Upper lobe of right lung (tissue), 1 donor: ENCODE measurements at places on chromosomes 5 and 9. TPM values are rescaled to one million over a fixed set of nuclear protein-coding genes. Genes with fewer than 3 reads are reported as not detected.
A peak's percentile ranks its signal among the peaks of the same experiment; 100 is the strongest.

GRCh38 chr5:157914151-157914788 is 55.3 kb upstream of the CLINT1 start:
- DNase-seq = no peak

- no peak for DNase-seq
Measured at GRCh38 chr5:13478831-13479465, 465.5 kb downstream of the DNAH5 start.

GRCh38 chr5:65024681-65025080 is 256.0 kb downstream of the CWC27 start:
- no peak for DNase-seq

DNA sequence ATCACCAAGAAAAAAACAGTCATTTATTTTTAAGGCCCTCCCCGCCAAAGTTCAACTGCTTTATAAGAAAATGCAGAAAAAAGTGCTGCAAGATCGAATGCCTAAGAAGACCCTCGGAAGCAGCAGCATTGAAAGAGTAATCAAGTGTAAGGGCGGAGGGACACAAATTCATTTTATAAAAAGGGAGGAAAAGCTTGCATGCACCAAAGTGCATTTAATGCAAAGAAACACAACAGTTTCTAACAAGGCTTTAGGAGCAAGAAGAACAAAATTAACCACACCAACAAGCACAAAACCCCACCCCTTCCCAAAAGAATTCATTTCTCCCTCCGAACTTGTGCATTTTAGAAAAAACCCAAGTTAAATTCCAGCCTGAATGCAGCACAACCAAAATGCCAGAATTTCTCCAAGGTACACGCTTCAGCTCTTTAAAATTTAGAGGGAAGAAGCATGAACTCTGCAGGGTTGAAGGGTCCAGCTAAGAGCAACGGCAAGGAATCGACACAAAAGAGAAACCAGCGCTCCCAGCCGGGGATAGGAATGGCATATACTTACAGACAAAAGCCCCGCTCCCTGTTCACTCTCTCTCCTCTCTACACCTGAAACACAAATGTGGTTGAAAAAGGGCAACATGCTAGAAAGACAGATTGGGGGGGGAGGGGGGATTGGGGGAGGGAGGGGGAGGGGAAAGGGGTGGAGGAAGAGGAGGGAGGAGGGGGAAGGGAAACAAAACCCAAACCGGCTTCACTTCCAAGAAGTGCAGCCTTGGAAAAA is at the start of gene NREP:
Gene NREP (minus strand): TSS at position 614 of the 774 bp plus-strand sequence. CDS start 1,422 bp downstream, outside the sequence.
- peak; percentile 65 for DNase-seq

NAIP gene
- 28.8 TPM for total RNA-seq
